Bronchial epithelial cell (primary cell): ENCODE measurements at places on chromosomes 2 and 18.

GRCh38 chr2:143847257-143847656, 672.7 kb downstream of the ZEB2 start:
- DNase-seq, result no peak

- DNase-seq, result peak; percentile 59
Observed at GRCh38 chr2:25651782-25652455, 21.5 kb downstream of the DTNB start.

DNA sequence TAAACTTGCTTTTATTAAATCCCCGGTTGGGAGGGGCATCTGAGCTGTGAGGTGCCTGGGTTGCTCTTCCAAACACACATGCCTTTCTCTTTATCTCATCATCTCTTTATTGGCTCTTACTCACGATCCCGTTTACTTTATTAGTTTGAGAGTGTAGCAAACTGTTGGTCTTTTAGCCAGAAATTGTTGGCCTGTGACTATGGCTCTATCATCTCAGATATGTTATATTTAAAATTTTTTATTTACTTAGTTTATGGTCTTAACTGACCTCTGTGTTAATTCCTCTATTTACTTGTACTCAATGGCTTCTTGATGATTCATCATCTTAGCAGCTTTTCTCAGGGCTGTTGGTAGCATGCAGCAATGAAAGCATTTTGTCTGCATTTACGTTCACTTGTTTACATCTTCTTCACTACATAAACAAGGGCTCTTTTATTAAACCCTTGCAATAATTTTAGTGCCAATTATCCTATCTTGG, 408.4 kb downstream of the HRH4 start:
- peak; percentile 5 for DNase-seq

DNA sequence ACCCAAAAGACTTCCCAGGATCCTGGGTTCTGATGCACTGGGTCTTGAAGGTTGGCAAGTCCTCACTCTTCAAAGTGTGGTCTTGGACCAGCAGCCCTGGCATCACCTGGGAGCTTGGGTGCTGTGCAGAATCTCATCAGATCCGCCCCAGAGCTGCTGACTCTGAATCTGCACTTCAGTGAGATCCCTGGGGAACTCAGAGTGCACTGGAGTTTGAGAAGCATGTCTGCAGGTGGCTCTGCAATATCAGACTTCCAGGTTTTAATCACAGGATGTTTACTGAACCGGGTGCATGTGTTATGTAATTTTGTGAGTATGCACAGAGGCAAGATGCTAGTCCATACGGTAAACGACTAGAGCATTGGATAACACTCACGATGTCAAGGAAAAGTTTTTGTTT, 58.0 kb upstream of the BOD1L2 start:
- no peak for DNase-seq
